ENCODE measurements at places on chromosomes 7 and 10.

DNA sequence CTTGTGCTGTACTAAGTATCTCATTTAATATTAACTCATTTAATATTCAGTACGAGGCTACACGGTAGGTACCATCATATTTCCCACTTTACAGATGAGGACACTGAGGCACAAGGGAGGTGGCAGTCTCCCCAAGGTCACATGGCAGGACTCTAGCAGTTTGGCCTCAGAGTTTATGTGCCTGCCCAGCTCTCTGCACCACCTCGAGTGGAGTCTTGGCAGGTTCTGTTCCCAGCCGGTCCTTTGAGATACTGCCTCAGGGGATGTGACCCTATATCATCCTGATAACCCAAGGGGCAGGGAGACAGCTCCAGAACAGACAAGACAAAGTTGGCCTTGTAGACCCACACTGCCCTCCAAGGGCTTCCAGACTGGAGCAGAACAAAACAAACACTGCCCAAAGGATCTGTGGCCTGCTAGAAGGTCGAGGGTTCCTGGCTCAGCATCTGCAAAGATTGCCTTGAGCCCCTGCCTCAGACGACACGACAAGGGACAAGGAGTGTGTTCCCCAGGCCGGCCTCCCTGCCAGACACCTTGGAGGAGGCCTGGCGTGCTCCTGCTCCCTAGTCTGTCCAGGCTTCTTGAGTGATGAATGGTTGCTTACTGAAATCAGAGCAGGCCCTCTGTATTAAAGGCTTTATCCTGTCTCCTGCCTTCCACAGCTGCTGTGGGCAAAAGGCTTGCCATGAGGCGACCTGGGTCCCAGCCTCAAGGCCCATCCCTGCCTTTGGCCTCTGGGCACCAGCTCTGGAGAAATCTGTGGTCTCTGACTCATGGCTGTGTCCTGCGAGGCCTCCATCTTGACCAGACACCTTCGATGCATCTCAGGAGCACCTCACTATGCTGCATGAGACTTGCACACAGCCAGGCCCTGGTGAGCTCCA lies 3.9 kb upstream of the PWWP2B start:
- no peak for DNase-seq

DNA sequence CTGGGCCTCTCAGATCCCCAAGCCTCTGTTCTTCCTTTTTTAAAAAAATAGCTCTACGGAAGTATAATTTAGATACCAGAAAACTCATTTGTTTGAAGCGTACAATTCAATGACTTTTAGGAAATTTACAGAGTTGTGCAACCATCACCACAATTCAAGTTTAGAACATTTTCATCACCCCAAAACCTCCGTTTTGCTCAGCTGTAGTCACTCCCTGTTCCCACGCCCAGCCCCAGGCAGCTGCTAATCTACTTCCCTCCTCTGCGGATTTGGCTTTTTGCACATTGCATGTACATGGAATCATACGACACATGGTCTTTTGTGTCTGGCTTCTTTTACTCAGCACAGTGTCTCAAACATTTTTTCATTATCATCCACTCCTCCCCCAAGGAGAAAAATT lies 229.2 kb downstream of the TCF7L2 start:
- DNase-seq, result no peak

DNA sequence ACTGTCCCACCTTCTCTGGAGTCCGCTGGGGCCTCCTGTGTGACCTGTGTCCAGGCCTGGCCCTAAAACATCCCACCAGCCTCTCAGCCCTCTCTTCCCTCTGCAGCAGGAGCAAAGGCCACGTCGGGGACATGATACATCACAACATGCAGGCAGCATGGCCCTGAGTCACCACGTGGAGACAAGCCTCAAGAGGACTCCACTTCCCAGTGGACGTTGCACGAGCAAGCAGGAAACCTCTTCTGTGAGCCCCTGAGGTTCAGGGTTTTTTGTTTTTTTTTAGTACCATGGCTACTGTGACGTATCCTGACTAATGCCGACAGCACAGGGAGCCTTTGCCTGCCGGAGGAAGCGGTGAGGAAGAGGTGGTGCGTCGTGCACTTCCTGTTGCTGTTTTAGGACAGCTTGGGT lies 165.9 kb downstream of the DNAJB6 start:
- DNase-seq, result no peak

- DNase-seq, result no peak
Observed at GRCh38 chr10:76922666-76923065, 714.9 kb downstream of the KCNMA1 start.

- DNase-seq, result no peak
Observed at GRCh38 chr10:9015005-9015404, 960.5 kb downstream of the GATA3 start.

DNA sequence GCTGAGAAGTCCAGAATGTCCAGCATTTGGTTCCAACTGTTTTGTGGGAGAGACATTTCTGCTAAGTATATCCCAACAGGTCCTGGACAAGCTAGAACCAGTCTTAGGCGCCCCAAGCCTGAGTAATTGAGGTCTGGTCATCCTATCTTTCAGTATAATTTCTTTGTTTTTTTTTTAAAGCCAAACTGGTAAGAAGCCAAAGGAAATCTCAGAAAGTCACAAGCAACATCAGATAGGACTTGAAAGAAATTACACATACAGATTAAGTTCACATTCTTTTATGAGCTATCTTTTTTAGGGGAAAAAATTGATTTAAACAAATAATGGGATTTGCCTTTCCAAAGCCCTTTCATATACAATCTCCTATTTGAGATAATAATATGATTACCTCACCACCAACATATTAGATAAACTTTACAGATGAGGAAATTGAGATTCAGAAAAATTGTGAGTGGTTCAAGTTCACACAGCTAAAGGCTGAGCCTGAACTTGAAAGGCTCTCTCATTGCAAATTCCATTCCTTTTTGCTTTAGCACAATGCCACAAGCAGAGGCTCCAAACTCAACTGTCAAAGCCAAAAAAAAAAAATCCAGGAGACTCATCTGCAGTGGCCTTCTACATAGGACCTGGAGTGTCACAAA lies 15.0 kb downstream of the PDLIM1 start:
- no peak for DNase-seq

DNA sequence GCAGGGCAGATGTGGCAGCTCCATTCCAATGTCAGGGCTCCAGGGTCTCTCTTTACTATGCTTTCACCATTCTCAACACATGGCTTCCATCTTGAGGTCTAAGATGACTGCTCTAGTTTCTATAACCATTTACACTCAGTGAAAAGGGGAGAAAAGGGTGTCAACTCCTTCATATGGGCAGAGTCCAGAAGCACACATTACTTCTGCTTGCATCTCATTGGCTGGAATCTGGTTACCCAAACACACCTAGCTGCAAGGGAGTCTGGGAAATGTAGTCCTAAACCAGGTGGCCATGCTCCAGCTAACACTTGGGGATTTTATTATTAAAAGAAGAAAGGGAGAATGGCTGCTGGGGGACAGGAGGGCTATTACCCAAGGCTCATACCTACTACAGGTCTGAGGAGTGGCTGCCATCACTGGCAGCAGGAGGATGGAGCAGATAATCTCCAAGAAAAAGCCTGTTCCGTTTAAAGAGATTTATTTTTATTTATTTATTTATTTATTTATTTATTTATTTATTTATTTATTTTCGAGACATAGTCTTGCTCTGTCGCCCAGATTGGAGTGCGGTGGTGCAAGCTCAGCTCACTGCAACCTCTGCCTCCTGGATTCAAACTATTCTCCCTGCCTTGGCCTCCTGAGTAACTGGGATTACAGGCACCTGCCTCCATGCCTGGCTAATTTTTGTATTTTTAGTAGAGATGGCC lies 29.1 kb upstream of the LBX1 start:
- DNase-seq, result no peak

- no peak for DNase-seq
Observed at GRCh38 chr10:9296190-9296589, 1241.7 kb downstream of the GATA3 start.

- no peak for DNase-seq
Observed at GRCh38 chr10:129174232-129175014, 292.6 kb upstream of the MGMT start.

- no peak for DNase-seq
Observed at GRCh38 chr7:114922652-114923402, 933 bp downstream of the MDFIC start.

DNA sequence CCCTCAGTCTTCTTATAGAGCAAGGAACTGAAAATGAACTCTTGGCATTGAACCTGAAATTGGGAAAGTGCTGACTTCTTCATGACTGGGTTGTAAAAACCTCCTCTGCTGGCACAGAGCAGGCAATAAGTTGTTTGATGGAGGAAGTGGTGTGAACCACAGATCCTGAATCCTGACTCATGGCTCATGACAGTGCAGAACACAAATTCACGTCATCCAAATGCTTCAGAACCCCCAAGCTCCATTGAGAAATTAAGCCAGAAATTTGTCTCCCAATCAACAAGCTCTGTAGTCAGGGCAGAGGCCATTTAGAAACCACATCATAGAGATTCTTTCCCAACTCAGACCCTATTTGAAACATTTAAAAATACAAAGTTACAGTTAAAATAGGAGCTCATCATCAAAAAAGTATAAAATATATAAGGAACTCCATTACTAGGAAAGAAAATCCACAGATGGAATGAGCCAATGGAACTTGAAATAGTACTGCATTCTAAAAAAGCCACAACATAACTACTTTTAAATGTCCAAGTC lies 10.3 kb upstream of the STK17A start:
- DNase-seq, result no peak

GRCh38 chr7:144037414-144038035 lies 11.2 kb upstream of the OR2A5 start:
- DNase-seq, result no peak

DNA sequence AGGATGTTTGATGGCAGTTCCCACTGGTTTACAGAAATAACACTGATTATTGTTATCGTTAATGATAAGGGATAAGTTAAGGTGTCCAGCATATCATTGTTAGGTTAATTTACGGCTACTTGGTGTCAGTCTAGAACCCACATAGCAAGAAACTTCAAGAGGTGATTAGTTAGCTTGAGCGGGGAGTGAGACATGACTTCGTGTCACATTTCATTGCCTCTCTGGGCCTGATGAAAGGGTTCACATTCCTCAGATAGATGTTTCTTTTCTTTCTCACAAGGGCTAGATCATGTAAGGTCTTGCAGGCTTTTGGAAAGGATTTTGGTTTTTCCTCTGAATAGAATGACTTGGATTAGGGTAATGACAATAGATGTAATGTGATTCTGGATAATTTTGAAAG lies 26.7 kb downstream of the WAC start:
- DNase-seq, result no peak

DNA sequence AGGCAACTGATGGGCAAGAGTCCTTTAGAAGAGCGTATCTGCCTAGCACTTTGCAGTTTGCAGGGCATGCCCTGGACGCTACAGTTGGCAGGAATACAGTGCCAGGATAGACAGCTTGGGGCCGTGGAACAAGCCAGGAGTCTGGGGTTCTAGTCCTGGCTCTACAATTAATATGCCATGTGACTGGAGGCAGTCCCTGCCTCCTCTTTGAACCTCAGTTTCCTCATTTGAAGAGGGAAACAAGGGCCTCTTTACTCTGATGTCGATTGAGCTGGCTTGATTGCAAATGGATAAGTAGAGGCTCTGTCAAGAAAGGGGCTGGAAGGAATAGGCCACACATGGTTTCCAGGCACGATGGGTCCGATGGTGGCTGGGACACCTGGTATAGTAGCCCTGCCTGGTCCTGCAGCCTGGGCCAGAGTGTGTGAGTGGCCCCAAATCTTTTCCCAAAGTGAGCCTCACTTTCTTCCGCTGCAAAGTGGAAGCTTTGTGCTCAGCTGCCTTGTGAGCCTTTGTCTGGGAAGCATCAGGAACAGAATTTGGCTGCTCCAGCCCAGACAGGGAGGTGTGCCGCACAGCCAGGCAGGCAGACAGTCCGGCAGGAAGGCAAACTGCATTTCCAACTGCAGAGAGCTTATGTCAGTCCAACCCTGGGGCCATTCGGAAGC lies 111.4 kb upstream of the PPIF start:
- DNase-seq, result no peak

- no peak for DNase-seq
Observed at GRCh38 chr7:13933536-13933935, 55.9 kb downstream of the ETV1 start.

DNA sequence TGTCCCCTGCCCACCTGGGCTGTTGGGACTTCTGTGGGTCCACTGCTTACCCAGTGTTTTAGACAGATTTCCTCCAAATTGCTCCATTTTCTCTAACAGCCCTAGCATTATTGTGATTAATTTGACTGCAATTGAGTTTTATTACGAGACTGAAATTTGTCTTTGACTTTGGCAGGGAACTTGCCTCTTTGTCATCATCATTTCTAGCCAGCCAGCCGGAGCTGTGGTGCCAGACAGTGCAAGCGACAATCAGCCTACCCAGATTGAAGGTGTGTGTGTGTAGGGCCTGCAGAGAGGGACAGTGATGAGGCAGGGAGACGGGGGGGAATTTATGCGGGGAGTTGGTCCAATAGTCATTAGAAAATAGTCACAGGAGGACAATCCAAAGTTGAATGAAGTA lies 743.0 kb downstream of the NRG3 start:
- no peak for DNase-seq

DNA sequence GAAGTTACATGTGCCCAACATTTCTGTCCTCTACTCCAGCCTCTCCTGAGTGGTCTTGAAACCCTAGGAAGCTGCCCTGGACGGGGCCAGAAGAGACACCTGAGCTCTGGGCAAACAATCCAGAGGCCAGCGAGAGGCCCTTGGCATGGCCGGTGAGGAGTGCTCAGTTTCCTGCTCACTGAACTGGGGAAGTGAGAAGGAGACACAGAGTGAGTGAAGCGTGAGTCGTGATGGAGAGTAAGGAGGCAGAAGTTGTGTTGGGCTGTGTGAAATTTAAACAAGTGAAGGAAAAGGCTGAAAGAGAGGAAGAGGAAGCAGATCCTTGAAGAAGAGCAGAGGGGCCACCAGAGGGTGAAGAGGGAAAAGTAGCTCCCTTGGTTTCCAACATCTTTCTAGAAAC lies 73.2 kb downstream of the WNT2 start:
- DNase-seq, result peak; percentile 9

- no peak for DNase-seq
Observed at GRCh38 chr10:490891-491571, 198.4 kb downstream of the DIP2C start.

GRCh38 chr7:93027044-93027443 lies 90.7 kb downstream of the SAMD9 start:
- DNase-seq, result no peak

GRCh38 chr7:2567679-2568278 lies 9.0 kb downstream of the IQCE start:
- DNase-seq, result no peak

DNA sequence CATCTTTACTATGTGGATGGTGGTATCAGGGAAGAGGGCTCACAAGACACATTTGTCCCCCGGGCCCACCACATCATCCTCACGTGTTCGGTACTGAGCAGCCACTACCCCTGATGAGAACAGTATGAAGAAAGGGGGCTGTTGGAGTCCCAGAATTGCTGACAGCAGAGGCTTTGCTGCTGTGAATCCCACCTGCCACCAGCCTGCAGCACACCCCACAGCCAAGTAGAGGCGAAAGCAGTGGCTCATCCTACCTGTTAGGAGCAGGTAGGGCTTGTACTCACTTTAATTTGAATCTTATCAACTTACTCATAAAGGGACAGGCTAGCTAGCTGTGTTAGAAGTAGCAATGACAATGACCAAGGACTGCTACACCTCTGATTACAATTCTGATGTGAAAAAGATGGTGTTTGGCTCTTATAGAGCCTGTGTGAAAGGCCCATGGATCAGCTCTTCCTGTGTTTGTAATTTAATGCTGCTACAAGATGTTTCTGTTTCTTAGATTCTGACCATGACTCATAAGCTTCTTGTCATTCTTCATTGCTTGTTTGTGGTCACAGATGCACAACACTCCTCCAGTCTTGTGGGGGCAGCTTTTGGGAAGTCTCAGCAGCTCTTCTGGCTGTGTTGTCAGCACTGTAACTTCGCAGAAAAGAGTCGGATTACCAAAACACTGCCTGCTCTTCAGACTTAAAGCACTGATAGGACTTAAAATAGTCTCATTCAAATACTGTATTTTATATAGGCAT lies 9.1 kb upstream of the CSGALNACT2 start:
- no peak for DNase-seq

Data from NCI-H2029 treated with DMSO at 0.1 percent for 48 hours (cell line).